ENCODE measurements at places on chromosomes 11 and 22.

- DNase-seq = no peak
These were observed 79.3 kb downstream of the ADAMTS15 start for GRCh38 chr11:130527636-130528297.

GRCh38 chr22:46941968-46942798 lies 179.7 kb downstream of the TBC1D22A start:
- DNase-seq = no peak

- no peak for DNase-seq
These were observed 143.3 kb upstream of the MTNR1B start for GRCh38 chr11:92826136-92826535.

GRCh38 chr11:128828350-128828749 lies 38.7 kb downstream of the KCNJ1 start:
- no peak for DNase-seq

- no peak for DNase-seq
These were observed 167.8 kb downstream of the RRAS2 start for GRCh38 chr11:14190992-14191778.

- DNase-seq = no peak
These were observed 34.9 kb downstream of the DENND5A start for GRCh38 chr11:9230296-9230695.

GRCh38 chr11:9643751-9644150 lies 20.1 kb upstream of the SWAP70 start:
- DNase-seq = no peak

DNA sequence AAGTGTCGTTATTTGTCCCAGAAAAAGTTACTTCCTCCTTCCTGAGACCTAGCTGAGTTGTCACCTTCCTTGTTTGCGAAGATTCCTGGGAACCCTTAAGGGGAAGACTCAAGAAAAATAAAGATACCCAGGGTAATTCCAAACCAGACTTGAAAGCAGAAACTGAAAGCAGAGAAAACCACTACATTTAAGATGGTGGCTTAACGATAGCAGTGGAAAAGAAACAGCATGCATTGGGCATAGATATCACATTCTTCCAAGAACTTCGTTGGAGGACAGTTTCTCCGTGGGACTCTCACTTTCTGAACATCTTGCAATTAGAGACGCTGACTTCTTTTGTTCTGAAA lies 89.1 kb downstream of the FAM76B start:
- DNase-seq = no peak

- DNase-seq = no peak
These were observed 211.0 kb downstream of the NAV2 start for GRCh38 chr11:19923626-19924025.

- DNase-seq = no peak
These were observed 52.3 kb downstream of the BARX2 start for GRCh38 chr11:129427816-129428406.

GRCh38 chr11:20835561-20835960 lies 166.2 kb downstream of the NELL1 start:
- no peak for DNase-seq

GRCh38 chr11:11243590-11244469 lies 109.2 kb downstream of the CSNK2A3 start:
- no peak for DNase-seq

DNA sequence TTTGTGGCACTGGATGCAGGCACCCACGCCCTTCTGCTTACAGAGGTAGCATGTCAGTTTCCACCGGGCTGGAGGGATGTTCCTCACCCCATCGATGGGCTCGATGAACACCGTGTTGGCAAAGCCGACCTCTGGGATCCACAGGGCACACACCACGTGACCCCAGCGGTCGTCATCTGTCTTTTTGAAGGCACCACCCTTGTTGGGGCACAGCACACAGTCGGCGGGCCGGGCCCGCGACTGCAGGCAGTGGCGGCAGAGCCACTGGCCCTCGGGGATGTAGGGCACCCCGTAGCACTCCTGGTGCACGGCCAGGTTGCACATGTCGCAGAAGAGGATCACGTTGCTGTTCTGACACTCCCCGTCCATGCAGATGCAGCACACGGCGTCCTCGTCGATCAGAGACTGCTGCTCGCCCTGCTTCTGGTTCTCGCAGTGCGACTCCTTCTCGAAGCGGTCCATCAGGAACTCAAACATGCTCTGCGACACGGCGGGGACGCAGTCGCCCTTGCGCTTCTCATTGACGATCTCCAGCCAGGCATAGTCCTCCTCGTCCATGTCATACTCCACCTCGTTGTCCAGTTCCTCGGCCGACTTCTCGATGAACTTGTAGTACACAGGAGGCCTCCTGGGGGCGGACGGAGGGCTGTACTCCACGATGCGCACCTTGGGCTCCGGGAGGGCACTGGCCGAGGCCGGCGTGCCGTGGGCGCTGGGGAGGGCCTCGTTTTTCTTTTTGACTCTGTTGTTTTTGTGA lies 4.2 kb downstream of the BRD1 start:
- no peak for DNase-seq

Data from sciatic nerve (tissue), 2 donors.